ENCODE measurements at places on chromosomes 5 and 9.
A peak's percentile ranks its signal among the peaks of the same experiment; 100 is the strongest.

DNA sequence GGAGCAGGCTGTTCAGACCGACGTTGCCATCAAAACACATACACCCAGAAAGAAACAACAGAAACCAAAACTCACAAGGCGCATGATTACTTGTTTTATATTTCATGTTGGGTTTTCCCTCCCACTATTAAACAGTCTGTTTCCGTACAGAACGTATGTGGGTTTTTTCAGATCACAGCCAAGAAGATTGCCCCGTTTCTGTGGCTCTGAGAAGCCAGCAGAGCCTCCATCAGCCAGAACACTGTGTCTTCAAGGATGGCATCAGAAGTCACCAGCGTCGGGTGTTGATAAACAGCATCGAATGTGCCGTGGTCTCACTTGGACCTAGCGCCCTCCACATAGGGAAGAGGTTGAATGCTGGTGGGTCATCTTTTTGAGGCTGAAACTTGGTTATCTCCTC is 42.8 kb downstream of the FAM78A start:
- no peak for DNase-seq

- peak; percentile 12 for DNase-seq
Observed at GRCh38 chr5:137320056-137321045, 178.8 kb downstream of the SPOCK1 start.

GRCh38 chr9:91100878-91101450 is 260.8 kb downstream of the AUH start:
- DNase-seq, result no peak

GRCh38 chr9:5553211-5553610 is 42.9 kb downstream of the PDCD1LG2 start:
- DNase-seq, result no peak

- DNase-seq, result no peak
Observed at GRCh38 chr9:22483528-22484070, 37.0 kb downstream of the DMRTA1 start.

DNA sequence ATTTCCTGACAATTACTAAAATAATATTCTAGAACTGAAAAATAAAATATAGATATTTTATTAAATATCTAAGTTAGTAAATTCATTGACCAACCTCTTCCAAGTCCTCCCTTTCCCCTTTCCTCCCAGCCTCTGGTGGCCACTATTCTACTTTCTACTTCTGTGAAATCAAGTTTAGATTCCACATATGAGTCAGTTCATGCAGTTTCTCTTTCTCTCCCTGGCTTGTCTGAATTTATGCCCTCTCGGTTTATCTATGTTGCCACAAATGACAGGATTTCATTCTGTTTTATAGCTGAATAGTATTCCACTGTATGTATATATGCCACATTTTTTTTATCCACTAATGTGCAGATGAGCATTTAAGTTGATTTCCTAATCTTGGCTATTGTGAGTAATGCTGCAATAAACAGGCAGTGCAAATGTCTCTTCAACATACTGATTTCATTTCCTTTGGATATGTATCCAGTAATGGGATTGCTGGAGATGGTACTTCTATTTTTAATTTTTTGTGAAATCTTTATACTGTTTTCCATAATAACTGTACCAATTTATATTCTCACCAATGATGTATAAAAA is 52.3 kb downstream of the WDR36 start:
- no peak for DNase-seq

- DNase-seq, result no peak
Observed at GRCh38 chr5:10220248-10220647, 29.4 kb downstream of the ATPSCKMT start.

GRCh38 chr9:72353455-72354116 is 11.4 kb downstream of the ZFAND5 start:
- DNase-seq, result no peak

DNA sequence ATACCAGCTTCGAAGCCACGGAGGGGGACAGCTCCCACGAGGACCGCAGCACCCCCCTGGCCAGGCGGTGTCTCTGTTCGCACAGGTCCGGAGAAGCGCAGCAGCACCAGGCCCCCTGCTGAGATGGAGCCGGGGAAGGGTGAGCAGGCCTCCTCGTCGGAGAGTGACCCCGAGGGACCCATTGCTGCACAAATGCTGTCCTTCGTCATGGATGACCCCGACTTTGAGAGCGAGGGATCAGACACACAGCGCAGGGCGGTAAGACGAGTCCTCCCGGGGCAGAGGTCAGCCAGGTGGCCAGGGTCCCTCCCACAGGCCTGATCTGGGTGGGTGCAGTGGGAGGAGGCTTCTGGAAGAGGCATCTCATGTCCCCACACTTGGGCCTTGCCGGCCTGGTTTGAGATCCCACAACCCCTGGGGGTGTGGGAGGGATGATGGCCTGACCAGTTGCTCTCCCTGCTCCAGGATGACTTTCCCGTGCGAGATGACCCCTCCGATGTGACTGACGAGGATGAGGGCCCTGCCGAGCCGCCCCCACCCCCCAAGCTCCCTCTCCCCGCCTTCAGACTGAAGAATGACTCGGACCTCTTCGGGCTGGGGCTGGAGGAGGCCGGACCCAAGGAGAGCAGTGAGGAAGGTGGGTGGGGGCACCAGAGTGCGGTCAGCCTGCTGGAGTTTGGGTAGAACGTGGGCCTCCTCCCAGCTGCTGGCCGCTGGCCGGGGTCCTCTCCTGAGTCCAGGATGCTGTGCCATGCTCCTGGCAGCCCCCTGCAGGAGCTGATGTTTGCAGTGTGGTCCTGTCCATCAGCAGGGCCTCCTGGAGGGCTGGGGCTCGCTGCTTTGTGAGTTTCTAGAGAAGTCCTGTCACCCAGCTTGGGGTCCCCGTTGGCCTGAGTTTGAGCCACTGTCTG is 2.8 kb upstream of the AJM1 start:
- no peak for DNase-seq

- DNase-seq, result no peak
Observed at GRCh38 chr5:166992874-166993722, 1298.3 kb upstream of the WWC1 start.

DNA sequence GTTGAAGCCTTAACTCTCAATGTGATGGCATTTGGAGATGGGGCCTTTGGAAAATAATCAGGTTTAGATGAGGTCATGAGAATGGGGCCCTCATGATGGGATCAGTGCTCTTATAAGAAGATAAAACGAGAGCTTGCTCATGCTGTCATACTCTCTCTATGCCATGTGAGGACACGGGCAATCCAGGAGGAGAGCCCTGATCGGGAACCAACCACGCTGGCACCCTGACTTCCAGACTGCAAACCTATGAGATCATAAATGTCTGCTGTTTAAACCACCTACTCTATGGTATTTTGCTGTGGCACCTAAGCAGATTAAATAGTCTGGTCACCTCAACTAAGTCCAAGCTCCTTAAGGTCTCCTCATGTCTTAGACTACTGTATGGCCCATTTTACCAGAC is 10.0 kb downstream of the HMGCS1 start:
- no peak for DNase-seq

DNA sequence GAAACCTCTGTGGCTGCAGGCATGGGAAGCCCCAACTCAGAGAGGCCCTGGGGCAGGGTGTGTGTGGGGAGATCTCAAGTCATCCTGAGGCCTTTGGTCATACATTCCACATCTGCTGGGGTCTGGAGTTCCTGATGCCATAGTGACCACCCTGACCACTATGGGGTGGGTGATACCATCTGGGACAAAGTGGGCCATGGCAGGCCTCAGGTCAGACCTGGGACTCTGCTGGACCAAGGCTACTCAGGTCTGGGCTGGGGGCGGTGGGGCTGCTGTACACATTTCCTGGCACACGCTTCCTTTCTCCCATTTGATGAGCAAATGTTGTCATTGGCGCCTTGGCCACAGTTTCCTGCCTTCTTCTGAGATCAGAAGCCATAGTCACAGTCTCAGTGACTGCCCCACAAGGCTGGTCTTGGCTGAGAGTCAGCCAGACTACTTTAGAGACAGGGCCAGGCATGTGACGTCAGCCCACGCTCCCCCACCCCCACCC is 15.1 kb upstream of the ACSL6 start:
- DNase-seq, result no peak

- no peak for DNase-seq
Observed at GRCh38 chr9:131701436-131701781, 38.5 kb downstream of the RAPGEF1 start.

DNA sequence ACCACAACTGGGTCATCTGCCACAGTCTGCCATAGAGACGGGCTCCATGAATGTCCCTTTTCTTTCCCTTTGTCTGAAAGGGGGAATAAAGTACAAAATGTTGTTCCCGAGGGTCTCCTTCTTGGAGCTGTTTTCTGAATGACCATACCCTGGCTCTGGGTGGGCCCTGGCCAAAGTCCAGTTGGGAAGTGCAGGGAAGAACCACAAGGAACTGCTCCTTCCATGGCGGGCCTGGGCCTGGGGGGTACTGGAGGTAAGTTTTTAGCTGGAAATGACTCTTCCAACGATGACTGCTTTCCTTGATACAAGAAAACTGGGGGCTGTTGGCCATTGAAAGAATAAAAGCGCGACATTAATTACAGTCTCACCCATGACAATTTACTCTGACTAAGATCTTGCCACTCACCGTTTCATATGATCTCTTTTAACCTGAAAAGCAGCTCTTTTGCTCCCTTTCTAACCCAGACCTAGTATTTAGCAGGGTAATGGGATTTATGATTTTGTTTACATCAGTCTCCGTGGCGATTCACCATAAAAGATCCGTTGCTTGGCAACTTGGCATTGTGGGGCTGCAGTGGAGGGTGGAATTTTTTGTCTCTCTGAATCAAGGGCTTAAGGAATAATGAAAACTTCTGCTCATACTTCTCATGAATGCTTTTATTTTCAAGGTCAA is 89.2 kb upstream of the PTCH1 start:
- no peak for DNase-seq

- no peak for DNase-seq
Observed at GRCh38 chr9:98070704-98071103, 14.2 kb downstream of the NANS start.

- no peak for DNase-seq
Observed at GRCh38 chr5:178489271-178489976, 100.8 kb downstream of the COL23A1 start.

DNA sequence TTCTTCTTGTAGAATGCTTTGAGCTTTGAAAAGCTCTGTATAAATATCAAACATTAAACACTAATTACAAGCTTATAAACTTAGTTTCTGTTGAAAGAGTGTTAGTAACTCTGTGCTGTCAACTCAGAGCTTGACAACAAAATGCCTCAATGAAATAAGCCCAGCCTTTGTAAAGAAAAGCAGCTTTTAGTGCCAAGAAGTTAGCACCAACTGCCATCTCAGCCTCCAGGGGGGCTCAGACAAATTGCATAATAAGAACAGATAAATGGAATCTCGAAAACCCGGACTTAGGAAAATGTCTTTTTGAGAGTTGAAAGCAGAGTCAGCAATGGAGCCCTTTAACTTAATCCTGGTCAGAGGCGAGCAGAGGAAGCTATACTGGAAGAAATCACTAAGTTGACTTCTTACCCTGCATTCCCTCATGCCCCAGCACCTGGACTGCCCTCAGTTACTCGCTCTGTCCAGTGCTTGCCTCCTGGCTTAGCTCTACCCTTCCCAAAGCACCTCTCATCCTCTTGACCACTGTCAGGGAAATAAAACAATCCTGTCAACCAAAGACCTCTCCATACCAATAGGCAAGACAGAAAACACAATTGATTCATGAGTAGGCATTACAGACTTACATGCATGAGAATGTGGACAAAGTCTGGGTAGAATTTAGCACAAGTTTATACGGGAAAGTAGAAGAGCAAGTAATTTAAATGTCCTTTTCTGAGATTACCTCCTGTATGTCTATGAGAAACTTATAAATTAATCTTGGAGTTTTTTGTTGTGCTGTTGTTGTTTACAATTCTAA is 352.7 kb downstream of the ZNF608 start:
- DNase-seq, result no peak

DNA sequence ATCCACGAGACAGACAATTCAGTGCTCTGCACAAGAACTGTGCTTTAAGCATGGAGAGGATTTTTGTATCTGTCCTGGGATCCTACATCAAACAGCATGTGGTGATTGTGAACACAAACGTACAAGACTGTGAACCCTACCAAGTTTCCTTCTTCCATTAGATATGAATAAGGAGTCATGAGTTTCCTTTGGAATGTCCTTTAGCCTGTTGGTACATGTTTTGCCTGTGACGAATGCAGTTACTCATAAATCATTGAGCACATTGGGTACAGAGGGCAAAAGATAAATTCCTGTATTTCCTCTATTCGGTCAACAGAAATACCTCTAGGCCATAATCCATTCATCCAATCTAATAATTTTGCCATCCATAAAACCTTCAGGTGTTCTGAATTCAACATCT is 61.5 kb downstream of the FXN start:
- no peak for DNase-seq

- no peak for DNase-seq
Observed at GRCh38 chr5:117065161-117065560, 490.5 kb upstream of the SEMA6A start.

GRCh38 chr9:77508396-77508795 is 139.7 kb downstream of the GNA14 start:
- no peak for DNase-seq

DNA sequence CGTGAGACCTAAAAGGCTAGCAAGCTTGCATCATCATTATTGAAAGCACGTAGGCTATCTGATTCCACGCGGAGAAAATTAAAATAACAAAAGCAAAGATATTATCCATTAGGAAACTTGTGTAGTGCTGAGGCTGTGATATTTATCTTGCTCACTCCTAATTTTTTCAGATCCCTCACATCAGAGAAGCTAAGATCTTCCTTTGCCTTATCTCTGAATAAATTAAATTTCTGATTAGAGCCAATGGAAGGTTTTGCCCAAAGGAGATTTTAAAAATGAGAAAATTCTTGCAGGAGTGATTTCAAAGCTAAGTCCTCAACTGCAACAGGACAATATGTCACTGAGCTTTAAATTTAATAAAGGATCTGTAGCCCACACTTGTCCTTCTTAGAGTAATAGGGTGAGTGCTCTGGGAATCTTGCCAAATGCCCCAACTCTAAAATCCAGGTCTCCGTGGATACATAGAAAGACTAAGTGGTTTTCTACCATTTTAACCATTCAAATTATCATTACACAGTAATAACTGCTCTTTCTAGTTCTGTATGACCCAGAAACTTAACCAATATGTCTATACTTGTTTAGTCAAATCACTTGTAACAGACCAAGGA is 295.0 kb downstream of the CAAP1 start:
- DNase-seq, result no peak

DNA sequence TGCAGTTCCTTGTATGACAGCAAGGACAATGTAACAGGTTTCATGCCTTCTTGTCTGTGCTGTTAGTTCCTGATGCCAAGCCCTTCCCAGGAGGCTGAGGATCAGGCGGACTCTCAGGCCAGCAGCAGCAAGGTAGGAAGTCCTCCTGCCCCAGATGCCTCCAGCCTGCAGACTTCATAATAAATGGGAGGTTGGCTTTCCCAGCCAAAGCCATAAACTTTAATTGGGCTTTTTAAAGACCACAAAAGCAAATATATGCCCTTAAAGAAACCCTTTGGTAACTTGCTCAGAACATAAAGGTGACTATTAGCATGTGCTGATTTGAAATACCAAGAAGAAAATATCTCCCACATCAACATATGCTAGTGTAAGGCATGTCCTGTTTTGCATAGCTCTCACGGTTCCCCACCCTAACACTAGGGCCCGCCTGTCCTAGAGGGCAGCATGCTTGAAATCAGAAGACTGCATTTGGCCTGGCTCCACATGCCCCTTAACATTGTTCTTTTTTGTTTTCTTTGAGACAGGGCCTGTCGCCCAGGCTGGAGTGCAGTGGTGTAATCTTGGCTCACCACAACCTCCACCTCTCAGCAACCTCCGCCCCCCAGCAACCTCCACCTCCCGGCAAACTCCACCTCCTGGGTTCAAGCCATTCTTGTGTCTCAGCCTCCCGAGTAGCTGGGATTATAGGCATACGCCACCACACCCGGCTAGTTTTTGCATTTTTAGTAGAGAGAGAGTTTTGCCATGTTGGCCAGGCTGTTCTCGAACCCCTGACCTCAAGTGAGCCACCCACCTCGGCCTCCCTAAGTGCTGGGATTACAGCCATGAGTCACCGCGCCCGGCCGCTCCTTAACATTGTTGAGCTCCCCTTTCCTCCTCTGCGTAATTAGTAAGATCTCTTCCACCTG is 44.6 kb upstream of the FCN1 start:
- no peak for DNase-seq

Measured in NCI-H1930 (cell line).